ENCODE measurements at places on chromosomes 1 and 21. TPM values are rescaled to one million over a fixed set of nuclear protein-coding genes. Genes with fewer than 3 reads are reported as not detected.

Gene GNG12
- 43.3 TPM for total RNA-seq

Gene AIRE
- not detected for total RNA-seq

Gene DMBX1
- total RNA-seq, result not detected

GRCh38 chr1:20220036-20220435 lies 33.7 kb upstream of the PLA2G2C start:
- no peak for DNase-seq
- no peak overlapping the region for H3K27ac ChIP-seq
- H3K36me3 ChIP-seq, result no peaks in the 10 kb centered on the region
- H3K4me1 ChIP-seq, result no peaks in the 10 kb centered on the region

Gene JAM2
- 36.2 TPM for total RNA-seq
